ENCODE measurements at places on chromosomes 6 and 20.

DNA sequence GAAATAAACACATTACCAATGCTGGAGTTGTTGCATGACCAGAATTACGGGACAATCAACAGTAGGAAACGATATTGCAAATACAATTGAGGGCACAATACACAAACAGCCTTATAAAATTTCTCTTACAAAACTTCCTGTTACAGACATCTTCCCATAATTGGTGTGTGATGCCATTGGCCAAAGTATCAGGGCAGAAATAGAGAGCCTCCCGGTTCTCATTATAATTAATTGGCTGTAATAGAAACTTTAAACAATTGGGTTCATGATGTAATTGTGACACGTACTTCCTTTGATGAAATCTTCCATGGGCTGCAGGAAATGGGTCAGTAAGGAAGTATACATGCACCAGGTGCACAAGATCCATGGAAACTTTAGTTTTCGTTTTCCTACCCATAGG, 40.3 kb upstream of the RALGAPA2 start:
- DNase-seq, result no peak

- peak; percentile 94 for DNase-seq
These were observed 90.2 kb downstream of the DST start for GRCh38 chr6:56552187-56553130.

DNA sequence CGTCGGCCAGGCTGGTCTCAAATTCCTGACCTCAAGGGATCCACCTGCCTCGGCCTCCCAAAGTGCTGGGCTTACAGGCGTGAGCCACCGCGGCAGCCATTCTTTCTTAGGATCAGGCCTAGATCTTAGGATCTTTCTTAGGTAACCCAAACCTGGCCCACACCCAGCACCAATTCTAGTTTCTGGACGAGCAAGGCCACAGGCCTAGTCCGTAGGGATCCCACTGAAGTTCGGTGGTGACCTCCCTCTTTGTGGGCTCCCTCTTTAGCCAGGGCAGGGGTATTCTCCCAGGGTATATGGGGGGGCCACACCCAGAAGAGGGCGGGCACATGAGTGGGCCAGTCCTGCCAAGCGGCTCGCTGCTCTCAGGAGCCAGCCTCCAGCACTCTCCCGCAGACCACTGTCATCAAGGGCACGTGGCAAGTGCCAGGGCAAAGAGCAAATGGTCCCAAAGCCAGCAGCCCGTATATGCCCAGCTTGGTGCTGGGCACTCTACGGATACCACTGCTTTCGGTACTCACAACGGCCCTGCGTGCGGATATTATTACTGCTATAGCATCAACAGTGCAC, 6.5 kb downstream of the PXDC1 start:
- no peak for DNase-seq

DNA sequence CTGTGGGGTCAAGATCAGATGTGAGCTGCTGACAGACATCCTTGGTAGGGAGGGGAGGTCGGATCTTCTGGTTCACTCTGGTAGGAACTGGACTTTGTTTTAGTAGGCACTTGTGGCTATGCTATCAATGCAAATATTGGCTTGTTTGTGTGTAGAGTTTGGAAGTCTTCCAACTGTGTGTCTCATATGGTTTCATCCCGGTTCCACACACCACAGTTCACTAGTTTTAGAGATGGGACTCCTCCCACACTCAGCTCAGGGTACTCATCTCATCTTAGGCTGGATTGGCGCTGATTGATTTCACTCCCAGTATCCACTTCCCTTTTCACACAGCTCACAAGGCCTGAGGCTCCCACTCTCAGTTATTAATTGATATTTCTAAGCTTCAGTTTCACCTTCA, 161.3 kb downstream of the THBS2 start:
- peak; percentile 23 for DNase-seq

- no peak for DNase-seq
These were observed 57.7 kb upstream of the PBOV1 start for GRCh38 chr6:138275976-138276375.

DNA sequence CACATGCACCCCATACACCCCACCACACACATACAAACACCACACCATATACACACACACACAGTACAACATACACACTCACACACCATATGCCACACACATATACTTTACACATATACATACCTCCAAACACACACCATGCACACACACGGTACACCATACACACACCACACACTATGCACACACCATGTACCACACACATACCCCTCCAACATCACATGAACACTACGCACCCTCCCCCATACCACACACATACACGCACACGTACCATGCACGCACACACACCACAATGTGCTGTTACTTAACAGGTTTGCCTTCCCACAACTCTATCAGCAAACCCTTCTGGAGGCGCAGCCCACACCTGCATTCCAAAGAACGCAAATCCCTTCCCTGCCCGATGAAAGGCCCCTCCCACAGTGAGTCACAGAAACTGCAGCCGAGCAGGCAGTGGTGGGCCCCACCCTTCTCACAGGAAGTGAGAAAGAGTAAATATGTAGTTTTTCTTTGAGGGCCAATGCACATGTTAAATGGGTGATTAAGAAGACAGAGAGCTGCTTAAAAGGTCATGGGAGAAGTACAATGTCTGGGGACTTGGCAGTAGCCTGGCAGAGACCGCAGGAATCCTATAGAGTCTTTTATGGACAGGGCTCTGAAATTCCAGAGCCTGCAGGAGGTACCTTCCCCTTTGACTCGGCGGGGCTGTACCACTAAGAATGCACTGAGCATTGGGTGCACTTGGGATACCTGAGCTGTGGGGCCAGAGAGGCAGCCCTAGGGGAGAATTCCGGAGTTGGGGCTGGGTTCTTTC, 34.1 kb upstream of the EZR start:
- DNase-seq, result peak; percentile 99

DNA sequence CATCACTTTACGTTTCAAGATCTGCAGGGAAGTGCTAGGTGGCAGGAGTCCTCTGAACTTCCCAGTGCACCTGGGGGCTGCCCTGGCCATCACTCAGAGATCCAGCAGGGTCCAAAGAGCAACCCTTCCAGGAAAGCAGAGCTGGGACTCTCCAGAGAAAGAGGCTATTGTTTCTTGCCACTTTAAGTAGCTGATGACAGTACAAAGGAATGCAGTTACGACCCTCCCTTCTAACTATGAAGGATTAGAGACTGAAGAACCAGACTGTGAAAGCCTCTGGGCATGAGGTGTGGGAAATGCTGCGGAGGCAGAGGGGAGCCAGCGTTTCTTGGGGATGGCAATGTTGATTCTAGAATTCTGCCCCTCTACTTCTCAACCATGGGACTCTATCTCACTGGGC, 189.1 kb upstream of the SUPT3H start:
- peak; percentile 83 for DNase-seq

- DNase-seq, result peak; percentile 51
These were observed 53.2 kb downstream of the MRAP2 start for GRCh38 chr6:84086545-84087429.

GRCh38 chr6:209432-210103, 82.7 kb upstream of the DUSP22 start:
- no peak for DNase-seq

DNA sequence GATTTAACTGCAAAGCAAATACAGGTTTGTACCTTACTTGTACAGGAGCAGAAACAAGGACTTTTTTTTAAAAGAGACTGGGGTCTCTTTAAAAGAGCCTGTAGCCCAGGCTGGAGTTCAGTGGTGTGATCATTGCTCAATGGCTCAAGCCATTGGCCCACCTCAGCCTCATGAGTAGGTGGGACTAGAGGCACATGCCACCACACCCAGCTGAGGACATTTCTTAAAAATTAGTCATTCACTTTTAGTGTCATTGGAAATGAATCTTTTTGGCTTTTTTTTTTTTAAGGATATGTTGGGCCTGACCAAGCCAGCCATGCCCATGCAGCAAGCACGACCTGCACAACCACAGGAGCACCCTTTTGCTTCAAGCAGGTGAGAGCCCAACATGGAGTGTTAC, 16.9 kb downstream of the SEC23B start:
- DNase-seq, result peak; percentile 78

GRCh38 chr6:138255443-138255842, 37.2 kb upstream of the PBOV1 start:
- DNase-seq, result no peak

GRCh38 chr6:97394160-97394748, 111.2 kb upstream of the MMS22L start:
- peak; percentile 71 for DNase-seq
